ENCODE measurements at places on chromosomes 11 and 22. TPM values are rescaled to one million over a fixed set of nuclear protein-coding genes. Genes with fewer than 3 reads are reported as not detected.

DNA sequence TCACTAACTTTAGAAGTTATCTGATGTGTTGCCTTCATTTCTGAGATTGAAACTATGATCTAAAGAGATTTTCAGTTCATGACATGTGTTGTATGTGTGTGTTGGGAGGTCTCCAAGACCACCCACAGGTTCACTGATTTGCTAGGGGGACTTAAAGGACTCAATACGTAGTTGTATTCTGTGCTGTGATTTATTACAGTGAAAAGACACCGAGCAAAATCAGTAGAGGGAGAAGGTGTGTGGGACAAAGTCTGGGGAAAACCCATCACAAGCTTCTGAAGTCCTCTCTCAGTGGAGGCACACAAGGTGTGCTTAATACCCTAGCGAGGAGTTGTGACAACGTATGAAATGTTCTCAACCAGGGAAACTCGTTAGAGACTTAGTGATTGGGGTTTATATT is 35.6 kb downstream of the RNF169 start:
- no peak for DNase-seq

GRCh38 chr11:121456816-121457431 is 4.2 kb upstream of the SORL1-AS1 start:
- no peak for DNase-seq

DNA sequence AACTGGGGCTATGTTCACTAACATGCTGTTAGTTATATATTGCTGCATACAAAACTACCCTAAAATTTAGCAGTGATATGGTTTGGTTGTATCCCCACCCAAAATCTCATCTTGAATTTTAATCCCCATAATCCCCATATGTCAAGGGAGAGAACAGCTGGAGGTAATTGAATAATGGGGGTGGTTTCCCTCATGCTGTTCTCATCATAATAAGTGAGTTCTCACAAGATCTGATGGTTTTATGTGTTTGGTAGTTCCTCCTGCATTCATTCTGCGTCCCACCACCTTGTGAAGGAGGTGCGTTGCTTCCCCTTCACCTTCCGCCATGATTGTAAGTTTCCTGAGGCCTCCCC is 10.0 kb upstream of the PATL1 start:
- no peak for DNase-seq

- no peak for DNase-seq
Measured at GRCh38 chr22:39559456-39560105, 11.0 kb upstream of the CACNA1I start.

- no peak for DNase-seq
Measured at GRCh38 chr11:77374611-77375031, 73.1 kb upstream of the GDPD4 start.

DNA sequence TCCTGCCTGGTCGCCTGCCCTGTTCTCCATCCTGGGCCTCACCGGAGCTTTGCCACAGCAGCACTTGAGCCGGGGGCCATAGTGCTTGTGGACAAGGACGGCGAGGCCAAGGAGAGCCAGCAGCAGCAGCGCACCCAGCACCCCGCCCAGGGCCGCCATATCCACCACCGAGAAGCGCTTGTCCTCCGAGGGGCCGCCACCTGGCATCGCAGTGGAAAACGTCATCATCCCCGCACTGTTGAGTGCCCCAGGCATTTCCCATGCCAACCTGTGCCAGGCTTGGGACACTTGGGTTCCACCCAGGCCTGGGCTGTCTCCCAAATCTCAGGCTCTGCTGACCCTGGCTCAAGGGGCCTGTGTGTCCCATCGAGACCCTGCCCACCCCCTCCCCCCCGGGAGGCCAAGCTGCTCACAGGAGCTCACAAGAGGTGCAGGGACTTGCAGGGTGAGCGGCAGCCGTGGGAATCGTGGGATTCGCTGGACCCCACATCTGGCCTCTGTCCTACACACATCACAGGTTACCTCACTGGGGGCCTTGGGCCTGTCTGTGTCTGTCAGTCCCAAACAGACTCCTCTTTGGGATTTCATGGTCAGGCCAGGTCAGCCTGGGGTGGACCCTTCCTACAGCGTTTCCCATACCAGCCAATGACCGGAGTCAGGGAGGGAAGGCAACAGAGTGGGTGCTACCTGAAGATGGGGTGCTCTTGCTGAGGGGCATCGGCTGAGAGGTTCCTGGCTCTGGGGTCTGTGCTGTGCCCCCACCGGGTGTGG is 2.3 kb upstream of the IRF7 start:
- no peak for DNase-seq

- peak; percentile 96 for DNase-seq
Measured at GRCh38 chr11:108008656-108009496, at the start of gene CUL5. Gene CUL5, plus strand, starts transcription at chr11:108008898. Its CDS starts 451 bp downstream, at chr11:108009349.

- DNase-seq = peak; percentile 46
Measured at GRCh38 chr11:17432002-17432401, 43.5 kb upstream of the KCNJ11 start.

The FBXO3 gene
- polyA plus RNA-seq = 23.8 TPM

The NRIP3 gene
- 1.3 TPM for polyA plus RNA-seq

All from hindlimb muscle (tissue), 1 donor.